ENCODE measurements at places on chromosomes 3 and 15.

GRCh38 chr3:122676759-122677158 lies 3.9 kb upstream of the PARP14 start:
- no peak for DNase-seq

DNA sequence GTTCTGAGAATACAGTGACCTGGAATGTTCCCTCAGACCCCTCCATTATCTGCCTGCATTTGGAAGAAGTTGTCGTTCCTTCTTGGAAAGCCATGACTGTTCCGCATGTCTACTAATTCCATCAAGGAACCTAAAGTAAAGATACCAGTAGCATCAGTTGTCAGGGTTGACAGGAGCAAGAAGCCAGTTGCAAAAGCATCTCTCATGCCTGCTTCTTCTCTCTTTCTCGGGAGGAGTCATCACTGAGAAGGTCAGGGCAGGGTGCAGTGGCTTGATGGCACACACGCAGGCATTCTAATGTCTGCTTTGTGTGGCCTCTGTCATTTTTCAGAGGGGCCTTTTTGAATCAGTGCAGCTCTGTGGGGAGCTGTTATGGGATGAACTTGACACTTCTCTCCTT lies 276.6 kb upstream of the TPM1 start:
- DNase-seq = no peak

- DNase-seq = no peak
Observed at GRCh38 chr3:127106456-127106855, 86.5 kb upstream of the PRR23E start.

GRCh38 chr3:117919621-117920020 lies 1115.0 kb downstream of the IGSF11 start:
- DNase-seq = no peak

GRCh38 chr3:14503033-14503705 lies 37.0 kb downstream of the GRIP2 start:
- no peak for DNase-seq

DNA sequence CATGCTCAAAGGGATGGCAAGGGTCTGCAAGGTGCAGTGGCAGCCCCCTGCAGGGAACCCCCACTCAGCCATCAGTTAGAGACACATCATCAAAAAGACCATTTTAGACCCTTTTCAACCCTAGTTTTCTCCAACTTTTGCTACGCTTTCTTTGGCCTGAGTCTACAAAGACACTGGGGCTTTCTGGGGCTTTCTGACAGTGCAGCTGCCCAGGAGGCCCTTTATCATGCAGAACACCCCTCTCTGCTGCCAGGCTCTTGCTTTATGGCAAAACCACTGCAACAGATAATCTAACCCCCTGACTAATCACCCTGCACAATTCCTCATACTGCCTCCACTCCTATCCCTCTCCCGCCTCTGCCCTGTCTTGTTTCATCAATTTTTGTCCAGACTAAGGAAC lies 2.4 kb downstream of the NMNAT3 start:
- no peak for DNase-seq

Measured in KBM-7 (cell line).